ENCODE measurements at places on chromosomes 6 and 20. TPM values are rescaled to one million over a fixed set of nuclear protein-coding genes. Genes with fewer than 3 reads are reported as not detected.

The PRDM13 gene
- not detected for total RNA-seq

The DACT2 gene
- total RNA-seq, result 0.65 TPM

The SLC29A1 gene
- 0.39 TPM for total RNA-seq

The LY86 gene
- not detected for total RNA-seq

The MUC22 gene
- not detected for total RNA-seq

All from placental epithelial cell (primary cell).